ENCODE measurements at places on chromosomes 5 and 9.

DNA sequence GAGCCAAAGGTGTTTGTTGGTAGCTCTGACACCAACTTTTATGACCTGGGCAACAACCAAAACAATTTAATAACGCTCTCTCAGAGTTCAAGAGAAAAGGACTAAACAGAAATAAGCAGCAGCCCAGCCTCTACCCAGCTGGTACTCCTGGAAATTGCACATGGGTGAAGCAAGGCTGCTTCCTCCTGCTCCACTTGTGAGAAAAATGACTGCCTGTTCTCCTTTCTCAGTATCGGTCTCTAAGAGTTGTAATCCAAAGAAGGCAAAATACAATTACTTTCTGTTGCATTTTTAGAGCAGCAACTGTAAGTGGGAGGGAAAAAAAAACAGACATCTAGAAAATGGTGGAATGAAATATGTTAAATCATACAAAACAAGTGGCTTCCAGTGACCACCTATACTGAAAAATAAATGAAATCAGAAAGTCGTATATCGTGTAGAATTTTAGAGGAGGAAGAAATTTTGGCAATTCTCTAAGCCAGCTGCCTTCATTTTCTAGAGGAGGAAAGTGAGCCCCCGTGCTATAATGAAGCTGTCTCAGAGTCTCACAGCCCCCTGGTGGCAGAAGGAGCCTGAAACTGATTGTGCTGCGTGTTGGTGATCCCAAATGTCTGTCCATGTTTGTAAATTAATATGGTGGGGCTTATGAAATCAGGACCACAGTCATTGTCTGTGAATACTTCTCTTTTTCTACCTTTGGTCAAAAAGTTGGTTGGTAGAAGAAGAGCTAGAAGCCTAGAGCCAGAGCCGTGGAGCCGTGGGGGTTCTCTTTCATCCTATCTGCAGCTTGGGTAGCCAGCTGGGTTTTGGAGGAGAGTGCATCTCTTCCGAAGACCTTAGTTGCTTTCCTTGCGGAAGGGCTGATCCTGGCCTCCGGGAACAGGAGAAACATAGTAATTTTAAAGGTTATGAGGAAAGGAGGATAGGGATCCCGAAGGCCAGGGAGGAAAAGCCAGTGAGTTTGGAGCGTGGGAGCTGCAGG lies 139.9 kb downstream of the PIP5K1B start:
- DNase-seq = no peak

DNA sequence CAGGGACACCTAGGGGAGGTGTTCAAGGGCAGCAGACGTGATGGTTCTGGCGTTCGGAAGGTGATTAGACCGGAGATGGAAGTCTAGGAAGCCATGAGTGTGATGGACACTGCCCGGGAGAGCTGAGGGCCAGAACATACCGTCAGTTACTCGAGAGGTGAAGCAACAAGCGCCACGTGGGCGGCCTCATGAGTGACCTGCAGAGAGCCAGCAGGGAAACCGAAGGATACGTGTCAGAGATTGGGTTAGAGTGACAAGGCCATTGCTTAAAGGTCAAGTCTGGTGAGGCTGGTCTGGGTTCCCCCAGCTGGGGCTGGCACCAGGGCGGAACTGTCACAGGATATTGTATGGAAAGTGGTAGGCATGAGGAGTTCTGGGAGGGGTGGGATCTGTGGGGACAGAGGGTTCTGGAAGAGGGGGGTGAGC lies 60.0 kb downstream of the C9orf50 start:
- DNase-seq = no peak

- DNase-seq = no peak
Measured at GRCh38 chr5:135869276-135869675, 26.4 kb downstream of the IL9 start.

DNA sequence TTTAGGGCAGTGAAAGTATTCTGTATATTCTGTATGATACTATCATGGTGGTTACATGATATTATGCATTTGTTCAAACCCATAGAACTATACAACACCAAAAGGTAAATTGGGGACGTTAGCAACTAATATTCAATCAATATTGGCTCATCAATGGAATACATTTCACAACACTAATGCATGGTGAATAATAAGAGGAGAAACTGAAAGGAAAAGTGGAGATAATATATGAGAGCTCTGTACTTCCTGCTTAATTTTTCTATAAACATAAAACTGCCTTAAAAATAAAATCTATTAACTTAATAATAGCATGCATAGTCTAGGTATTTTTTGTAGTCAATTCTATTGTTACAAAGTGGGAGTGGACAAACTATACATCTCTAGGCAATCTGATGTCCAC lies 66.3 kb downstream of the TRIM32 start:
- no peak for DNase-seq

DNA sequence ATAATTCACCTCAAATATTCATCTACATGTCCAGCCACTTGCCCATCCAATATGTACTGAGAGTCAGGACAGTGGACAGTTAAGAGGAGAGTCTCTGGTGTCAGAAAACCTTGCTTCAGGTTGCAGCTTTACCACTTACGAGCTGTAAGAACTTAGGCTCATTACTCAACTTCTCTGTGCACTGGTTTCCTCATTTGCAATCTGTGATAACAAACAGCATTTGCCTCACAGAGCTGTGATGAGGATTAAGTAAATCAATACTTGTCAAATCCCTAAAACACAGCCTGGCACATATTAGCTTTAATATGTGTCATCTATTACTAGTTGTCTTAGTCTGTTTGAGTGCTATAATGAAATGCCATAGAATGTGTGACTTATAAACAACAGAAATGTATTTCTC lies 8.6 kb downstream of the GOLGA1 start:
- DNase-seq = no peak

DNA sequence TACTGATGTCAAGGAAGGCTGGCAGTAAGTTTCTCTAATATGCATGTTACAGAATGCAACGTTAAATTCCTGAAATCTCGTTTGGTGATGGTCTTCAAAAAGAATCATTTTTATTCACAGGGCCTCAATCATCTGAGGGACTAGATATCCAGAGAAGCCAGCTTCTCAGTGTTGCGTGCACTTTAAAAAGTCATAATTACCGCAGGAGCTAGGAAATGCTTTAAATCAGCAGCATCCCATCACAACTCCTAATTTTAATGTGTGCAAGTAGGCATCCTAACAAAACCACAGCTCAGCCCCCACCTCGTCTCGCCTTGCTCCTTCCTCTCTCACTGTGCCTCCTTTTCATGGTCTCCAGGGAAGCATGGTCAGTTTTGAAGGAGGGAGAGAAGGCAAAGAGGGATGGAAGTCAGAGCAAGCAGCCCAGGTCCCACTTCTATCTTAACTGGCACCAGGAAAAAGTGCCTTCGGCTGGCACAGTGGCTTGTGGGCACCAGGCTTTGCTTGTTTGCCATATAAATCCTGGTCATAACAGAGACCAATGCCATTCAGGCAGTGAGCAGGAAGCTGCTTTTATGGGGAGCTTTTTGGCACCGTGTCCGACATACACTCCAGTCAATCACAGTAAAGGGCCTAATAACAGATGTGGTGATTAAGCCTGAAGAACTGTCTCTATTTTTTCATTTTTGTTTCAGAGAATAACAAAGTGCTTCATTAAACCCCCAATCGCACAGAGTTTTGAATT lies 21.4 kb downstream of the MEGF10 start:
- no peak for DNase-seq
